ENCODE measurements at places on chromosomes 6 and 20. TPM values are rescaled to one million over a fixed set of nuclear protein-coding genes. Genes with fewer than 3 reads are reported as not detected.
A peak's percentile ranks its signal among the peaks of the same experiment; 100 is the strongest.

FGD2 gene
- not detected for total RNA-seq

GPR63 gene
- total RNA-seq = 0.57 TPM

NHLRC1 gene
- 1.5 TPM for total RNA-seq

DNA sequence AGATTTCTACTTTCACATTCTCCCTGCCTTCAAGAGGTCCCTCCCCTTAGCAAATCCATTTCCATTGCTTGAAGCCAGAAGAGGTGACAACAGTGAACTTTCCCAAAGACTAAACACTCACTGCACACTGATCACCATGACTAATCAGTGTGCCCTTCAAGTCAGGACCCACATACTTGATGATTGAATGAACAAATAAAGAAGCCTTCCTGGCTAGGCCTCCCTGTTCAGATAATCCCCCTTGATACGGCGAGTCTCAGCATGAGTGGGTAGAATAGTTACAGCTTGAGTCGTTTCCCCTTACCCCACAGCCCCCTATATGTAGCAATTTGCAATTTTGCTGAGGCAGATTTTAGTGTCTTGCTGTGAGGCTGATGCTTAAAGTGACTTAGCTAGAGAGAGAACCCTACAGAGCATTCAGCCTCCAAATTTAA lies 102.2 kb downstream of the UNC5CL start:
- peak; percentile 63 for DNase-seq

GRCh38 chr6:46174904-46175303 lies 4.1 kb upstream of the ENPP5 start:
- no peak for DNase-seq

DNA sequence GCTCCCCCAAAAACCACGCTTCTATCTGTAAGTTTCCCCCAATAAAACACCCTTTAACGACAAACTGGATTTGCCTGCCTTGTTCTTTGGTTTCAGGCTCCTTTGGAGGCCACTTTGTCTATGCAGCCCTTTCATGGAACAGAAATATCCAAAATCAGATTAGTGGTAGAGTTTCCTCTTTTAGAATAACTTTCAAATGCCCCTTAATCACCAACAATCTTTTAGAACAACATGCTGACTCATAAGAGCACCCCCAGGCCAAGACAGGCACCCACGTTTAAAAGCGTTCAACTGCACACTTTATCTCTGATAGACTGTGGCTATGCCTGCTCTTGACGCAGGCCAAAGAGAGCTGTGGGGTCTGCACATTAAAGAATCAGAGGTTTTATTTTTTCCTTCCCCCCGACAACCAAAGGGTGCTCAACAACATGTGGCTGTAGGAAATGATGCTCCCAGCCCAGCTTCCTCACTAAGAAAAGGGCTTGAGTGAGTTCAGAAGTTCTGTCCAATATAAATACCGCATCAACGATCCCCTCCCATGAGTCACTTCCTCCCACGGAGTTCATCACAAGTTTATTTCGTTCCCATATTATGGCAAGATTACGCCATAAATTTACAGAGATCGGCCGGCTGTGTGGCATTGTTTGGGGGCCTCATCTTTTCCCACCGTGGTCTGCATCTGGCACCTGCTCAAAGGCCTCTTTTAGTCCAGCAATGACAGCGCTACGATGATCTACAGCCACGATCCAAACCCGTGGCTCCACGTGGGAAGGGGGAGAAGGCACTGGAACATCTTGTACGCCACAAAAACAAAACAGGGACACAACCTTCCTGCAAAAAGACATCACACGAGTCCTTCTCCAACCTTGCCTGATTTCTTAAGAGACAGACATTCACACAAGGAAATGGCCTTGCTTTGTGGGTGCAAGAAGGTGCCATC lies 88.8 kb upstream of the NFATC2 start:
- peak; percentile 94 for DNase-seq

- DNase-seq = peak; percentile 98
Measured at GRCh38 chr6:15062516-15063252, 183.2 kb upstream of the JARID2 start.

DNA sequence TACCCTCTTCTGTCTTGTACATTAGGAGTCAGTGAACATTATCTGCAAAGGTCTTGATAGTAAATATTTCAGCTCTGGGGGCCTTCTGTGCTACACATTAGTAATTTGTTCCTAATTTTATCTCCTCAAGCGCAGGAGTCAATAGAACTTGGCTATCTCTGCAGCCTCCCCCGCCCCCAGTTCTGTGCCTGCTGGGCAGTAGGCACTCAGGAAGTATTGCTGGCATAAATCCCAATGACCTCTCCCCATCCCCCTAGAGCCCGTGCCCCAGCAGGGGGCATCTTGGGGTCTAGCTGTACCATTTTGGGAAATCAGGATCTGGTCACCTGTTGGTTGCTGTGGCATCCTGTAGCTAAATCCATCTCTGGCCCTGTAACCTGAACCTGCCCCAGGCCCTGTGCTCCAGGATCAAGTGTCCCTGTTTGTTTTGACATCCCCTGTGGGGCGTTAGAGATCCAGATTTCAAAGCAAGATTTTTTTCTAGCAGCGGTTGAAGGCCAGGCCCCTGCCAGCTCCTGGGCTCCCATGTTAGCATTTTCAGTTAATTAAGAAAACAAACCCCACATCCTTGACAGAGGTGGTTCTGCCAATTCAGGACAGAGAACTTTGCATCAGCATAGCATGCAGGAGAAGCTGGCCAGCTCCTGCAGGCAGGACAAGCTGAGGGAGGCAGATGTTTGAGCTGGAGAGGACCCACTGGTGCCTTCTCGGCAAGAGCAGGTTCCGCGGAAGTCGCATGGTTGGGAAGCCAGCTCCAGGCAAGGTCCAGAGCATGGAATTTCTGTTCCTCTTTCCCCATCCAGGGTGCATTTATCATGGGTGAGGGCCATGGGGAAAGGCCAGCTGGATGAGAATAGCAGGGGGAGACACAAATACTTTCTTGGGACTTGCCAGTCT lies 32.1 kb downstream of the DAAM2 start:
- DNase-seq = peak; percentile 79

GRCh38 chr6:91149246-91149955 lies 562.5 kb upstream of the MAP3K7 start:
- no peak for DNase-seq

DNA sequence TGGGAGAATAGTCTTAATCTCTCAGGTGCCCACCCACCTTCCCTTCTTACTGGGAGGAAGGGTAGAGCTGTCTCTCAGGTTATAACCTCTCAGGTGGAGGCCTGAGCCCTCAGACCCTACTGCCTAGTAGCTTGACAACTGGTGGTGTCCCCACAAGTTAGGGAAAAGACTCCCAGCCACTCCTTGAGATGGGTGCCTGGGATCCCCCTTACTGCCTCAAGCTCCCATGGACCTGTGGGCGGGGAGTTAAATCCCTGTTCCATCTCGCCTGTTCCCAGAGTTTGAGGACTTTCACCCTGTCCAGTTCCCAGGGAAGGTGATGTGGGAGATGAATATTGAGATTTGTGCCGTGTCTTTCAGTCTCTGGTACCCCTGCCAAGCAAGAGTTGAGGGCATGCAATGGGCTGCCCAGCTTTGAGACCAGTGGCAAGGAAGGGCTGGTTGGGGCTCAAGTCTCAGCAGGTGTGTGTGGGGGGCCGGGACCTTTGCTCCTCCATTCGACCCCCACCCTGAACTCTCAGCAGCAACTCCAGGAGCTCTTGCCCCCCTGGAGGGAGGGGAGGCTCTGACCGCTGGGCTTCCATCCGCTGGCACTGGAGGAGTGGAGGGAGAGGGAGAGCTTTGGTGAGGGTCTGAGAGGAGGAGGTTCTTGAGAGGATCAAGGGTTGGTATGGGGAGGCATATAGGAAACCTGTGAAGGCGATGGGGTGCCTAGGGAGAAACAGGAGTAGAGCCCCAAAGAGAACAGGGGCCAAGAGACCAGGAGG lies 1.1 kb upstream of the PBX2 start:
- DNase-seq = no peak
